Iris pigment epithelial cell (primary cell): ENCODE measurements at places on chromosomes 6 and 20.
A peak's percentile ranks its signal among the peaks of the same experiment; 100 is the strongest.

GRCh38 chr6:166554316-166554715 lies 32.2 kb downstream of the RAMACL start:
- DNase-seq = no peak

DNA sequence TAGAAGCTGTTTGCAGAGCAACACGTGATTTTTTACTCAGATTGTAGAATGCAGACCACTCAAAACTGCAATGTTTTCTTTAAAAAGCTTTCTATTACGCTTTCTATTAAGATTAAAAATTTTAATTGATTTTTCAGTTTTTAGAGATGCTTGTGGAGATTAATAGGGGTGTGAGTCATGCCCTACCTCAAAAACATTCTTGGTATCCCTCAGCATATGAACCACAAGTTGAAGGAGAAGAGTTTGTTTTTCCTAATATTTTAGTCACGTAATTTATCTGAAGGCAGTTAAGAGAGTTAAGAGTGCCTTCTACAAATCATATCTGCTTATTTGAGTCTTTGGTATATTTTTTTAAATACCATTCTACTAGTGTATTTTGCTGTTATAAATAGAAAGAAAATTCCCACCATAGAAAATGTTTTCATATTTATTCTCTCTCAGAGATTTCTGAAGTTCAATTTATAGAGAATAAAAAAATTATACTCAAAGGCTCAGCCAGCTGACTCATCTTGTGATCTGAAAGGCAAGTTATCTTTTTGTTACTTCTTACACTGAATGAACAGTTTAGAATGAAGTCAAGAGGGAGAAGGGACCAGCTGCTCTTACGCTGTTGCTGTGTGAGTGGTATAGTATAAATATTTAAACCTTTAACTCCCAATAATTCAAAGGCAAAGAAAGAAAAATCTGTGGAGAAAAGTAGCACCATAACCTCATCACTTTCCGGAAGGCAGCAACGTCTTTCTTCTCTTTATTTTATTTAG lies 7.6 kb downstream of the RIPOR2 start:
- peak; percentile 46 for DNase-seq

DNA sequence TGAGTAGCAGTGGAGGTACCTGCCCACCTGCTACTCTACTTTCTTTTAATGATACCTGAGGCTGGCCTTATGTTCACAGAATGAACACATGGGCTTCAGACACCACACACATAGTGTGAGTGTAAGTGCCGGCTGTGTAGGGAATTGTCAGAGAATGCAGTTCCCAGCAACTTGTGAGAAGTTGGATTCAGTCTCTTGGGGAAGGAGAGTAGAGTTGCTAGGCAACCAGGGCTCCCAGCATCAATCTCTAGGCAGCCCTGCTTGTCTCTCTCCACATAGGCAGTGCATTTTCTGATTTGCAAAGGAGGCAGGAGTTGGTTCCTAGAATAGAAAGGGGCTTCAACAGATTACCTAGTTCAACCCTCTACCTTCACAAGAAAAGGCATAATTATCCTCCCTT lies 74.1 kb downstream of the BFSP1 start:
- no peak for DNase-seq

DNA sequence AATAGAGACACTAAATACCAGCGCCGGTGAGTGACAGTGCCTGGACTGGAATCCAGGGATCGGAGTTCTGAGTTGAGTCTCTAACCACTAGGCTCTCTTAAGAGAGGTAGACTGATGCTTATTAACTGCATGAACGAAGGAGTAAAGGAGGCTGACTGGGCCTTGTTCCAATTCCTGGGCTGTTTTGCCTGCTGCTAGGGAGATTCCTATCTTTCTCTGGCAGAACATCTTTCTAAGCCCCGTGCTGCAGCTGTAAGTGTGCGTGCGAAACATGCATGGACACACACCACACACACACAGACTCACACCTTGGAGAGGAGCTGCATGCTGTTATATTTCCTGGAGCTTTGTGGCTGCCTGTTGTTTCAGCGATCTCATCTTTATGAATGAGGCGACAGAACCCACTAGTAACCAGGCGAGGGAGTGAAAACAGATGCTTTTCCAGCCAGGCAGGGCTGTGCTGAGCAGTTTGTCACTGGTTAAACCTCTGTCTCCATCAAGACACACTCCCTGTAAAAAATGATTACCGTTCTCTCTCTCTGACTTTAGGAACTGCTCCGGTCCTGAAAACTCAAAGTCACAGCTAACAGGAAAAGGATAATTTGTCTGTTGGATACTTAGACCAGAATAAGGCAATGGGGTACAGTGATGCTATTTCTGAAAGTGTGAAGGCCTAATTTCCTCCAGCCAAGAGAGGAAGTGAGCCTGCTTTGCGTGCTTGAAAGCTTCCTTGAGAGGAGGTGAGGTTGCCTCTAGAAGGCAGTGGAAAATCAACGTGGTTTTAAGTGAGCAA lies 157.4 kb upstream of the ZNF217 start:
- peak; percentile 77 for DNase-seq

DNA sequence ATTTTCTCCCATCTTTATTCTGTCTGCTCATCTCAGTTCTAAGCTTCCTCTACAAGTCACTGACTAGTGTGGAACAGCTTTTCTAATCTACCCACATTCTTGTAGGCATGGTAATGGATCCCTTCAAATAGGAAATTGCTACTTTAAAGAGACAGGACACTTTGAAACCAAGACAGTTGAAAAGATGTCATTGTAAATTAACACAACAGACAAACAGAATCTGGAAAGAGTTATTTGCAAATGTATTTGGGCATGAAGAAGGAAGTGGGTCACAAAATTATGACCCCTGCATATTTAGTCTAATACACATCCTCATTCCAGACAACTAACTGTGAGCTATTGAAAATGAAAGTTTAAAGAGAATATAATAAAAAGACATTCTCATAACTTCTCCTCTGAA lies 298.2 kb upstream of the MARCKS start:
- DNase-seq = peak; percentile 82

DNA sequence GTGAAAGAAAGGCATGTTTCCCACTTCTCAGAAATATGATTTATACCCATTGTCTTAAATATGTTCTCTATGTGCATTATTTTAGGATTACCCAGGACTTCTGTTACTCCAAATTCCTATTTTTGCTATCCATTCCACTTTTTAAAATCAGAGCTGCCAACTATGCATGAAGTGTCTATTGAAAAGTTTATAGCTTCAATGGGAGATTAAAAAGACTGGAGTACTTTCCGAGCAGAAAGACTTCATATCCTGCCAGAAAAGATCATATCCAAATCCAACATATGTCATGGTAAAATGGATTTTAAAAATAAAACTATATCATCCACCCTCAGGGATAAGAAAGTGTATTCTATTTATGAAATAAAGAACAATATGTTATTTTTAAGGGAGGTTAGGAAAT lies 212.7 kb downstream of the COL12A1 start:
- DNase-seq = no peak

- DNase-seq = no peak
Observed at GRCh38 chr6:33698494-33698893, 13.0 kb downstream of the UQCC2 start.

- peak; percentile 31 for DNase-seq
Observed at GRCh38 chr6:90350689-90351554, 54.3 kb upstream of the BACH2 start.

DNA sequence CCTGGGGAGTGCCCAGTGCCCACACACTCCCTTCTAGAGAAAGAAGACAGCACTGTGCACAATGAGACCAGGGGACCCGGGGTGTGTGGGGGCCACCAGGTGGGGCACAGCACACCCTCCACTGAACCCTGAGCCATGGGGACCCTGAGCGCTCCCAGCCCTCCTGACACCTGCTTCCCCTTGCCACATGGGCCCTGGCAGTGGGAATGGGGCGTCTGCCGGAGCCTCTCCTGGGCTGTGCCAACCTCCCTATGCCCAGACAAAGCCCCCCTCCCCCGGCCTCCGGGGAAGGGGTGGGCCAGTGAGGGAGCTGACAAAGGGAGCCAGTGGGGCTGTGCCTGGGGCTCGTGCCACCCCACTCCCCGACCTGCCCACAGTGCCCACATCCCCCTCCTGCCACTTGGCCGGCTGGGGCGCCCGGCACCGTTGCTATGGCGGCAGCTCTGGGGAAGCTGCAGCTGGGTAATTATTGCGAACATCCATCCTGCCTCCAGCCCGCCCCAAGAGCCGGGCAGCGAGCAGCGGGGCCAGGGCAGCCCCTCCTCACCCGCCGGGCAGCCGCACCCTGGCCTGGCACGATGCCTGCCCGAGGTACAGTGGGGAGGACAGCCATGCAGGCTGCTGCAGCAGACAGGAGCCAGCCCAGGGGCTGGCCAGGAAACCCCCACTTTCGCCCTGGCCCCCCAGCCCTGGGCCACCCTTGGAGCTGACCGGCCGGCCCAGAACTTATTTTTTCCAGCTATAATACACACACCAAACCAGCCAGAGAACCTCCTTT lies 41.9 kb upstream of the NOL4L start:
- DNase-seq = no peak

- DNase-seq = peak; percentile 37
Observed at GRCh38 chr6:124869416-124869815, 92.8 kb upstream of the RNF217 start.

DNA sequence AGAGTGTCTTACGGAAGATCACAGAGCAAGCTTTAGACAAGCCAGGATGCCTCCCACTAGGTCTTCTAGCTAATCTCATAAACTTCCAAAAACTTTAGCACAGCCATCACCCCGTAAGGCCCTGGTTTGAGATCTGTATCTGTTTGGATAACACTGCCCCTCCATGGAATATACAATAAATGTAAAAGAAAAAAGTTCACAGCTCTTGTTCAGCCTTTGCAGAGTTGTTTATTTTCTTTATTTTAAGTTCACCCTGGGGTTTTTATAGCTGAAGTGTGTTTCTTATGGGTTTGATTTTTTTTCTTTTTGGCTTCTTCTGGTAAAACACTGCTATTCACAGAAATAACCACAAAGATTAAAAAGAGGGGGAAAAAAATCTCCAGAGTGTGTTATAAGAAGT lies 125.6 kb downstream of the EYA2 start:
- peak; percentile 7 for DNase-seq

DNA sequence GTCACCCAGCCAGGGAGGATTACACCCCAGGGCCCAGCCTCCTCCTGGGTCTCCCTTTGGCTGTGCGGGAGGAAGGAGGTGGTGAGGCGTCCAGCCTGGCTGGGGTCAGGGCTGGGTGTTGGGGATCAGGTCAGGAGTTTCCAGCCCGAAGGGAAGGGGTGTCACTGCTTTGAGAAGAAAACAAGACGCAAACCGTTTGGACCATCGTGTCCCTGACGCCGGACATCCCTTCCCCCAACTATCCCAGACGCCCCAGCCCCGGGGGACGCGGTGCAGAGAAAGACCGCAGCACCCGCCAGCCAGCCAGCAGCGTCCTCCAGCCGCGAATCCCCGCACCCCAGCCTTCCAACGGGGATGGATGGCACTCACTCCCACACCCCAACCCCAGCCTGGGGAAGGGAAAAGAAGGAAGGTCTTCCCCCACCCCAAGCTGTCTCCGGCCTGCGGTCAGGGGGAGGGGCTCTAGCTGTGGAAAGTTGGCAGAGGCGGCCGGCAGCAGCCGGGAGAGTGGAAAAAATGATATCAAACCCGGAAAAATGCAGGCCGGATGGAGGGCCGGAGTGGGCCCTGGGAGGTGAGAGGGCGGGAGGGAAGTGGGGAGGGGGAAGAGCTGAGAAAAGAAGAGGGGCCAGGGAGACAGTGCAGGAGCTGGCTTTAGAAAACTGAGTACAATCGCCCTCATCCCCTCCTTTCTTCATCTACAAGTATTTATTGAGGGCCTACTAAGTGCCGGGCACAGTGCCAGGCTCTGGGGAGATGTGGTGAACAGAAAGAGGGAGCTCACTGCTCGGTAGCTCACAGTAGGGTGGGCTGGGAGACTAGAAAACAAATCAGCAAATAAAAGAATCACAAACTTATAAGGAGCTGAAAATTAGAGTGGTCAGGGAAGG lies 10.6 kb downstream of the REM1 start:
- DNase-seq = peak; percentile 71

- DNase-seq = no peak
Observed at GRCh38 chr20:29878281-29878741, 1379.2 kb upstream of the DEFB115 start.

GRCh38 chr20:43940518-43941225 lies 26.0 kb downstream of the TOX2 start:
- no peak for DNase-seq

GRCh38 chr6:136123468-136123867 lies 126.6 kb downstream of the MTFR2 start:
- peak; percentile 69 for DNase-seq

GRCh38 chr20:54619181-54619580 lies 143.8 kb downstream of the DOK5 start:
- no peak for DNase-seq

DNA sequence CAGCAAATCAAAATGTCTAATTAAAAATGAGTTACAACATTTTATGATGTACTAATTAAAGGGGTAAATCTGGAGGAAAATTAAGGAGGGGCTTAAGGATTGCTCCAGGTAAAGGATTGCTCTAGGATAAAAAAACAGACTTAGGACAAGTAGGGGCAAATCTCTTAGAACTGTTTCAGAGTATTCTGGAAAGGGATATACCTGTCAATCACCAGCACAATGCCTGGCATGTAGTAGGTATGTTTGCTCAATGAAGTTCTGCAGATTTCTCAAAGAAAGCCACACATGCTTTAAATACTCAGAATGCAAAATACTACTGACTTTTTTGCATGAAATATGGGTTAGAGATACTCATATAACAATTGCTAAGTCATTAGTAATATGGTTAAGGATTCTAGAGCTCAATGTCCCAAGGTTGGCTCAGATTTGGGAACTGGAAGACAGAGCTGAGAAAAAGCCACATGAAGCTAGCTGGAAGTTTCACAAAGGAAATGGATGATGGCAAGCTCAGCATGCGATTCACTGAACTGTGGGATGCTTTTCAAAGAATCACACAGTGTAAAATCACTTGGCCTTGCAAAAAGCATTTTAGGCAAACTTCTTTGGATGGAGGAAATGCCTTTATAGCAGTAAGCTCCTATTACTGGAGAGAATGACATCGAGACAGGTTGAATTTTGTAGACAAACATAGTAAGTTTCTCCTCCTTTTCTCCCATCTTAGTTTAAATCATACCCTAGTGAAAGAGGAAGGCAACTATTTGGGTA lies 72.8 kb downstream of the MAP3K5 start:
- no peak for DNase-seq

DNA sequence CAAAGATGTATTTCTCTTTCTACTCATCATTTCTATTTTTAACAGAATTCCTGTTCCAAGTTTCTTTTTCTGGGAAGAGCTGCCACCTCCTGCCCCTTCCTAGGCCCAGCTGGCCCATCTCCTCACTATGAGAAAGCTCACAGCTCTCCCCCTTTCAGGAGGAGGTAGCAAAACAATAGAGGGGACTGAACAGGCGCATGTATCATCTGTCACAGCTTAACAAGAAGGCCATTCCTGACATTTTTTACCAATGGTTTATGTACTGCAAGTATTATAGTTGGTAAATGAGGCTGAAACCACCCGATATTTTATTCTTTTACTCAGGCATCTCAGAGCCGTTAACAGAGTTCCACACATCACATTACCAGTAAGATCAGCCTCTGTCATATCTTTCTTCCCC lies 103.7 kb upstream of the MTHFD1L start:
- no peak for DNase-seq
